NCI-H524 treated with DMSO at 0.1 percent for 48 hours (cell line): ENCODE measurements at places on chromosomes 7 and 10.

DNA sequence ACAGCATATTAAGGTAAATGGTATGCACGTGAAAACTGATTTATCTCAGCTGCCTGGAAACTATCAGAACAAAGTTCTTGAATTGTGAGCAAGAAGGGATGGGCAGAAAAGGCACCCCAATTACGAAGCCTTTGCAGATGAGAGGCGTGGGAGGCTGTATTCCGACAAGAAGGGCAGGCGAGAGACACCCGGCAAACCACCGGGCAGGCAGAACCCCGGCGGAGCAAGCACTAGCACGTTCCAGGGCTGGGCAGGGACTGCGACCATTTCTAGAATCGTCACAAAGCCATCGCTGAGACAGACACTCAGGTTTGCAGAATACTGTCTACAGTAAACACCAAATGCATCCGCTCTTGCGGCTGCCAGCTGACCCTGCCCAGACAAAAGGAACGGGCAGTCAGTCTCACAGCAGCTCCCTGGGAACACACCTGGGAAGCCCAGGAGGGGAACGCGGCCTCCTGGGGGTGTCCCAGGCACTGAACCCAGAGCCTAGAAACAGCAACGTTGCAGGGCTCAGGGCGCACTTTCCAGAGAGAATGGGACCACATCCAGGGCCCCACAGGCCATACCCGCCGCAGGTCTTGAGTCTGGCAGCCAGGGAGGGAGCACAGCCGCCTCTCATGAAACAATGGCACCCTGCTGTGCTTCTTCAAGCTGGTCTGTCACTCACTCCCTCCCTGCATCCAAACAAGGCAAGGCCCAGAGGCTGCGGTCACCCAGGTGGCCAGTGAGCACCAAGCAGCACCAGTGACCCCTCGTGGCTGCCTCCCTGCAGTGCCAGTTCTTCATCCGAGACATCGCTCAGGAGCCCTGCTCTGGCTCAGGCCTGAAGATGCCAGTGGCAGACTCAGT lies 261.9 kb downstream of the PTPRN2 start:
- peak; percentile 4 for DNase-seq

DNA sequence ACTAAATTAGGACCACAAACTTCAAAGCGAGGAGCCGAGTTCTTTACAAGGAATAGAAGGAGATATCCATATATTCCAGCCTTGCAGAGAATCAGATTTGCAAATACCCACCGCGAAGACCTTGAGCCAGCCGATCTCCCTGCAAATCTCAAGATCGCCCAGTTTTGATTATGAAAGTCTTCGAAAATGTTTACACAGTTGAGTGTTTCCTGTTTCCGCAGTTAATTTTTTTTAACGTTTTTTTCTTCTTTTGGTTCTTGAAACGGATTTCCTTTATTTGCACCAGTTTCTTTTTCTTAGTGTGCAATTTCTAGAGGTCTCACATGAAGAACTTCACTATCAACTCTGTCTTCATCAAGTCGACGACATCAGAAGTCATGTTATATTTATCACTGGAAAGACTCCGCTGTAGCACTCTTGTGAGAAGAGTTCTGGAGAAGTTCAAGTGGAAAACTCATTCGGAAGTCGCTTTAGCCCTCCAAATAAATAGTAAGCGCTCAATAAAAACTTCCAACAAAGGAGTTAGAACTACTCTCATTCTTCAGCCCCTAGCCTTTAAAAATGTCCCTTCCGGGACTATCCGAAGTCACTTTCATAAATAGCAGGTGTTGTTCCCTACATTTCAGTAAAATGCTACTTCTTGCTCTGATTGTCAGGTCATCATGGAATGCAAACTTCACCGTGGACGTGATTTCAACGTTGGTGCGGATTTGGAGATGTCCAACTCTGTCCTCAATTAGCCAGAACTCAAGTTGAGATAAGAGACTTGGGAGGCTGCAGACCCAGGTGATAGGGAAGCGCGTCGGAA lies 11.9 kb upstream of the SPAG6 start:
- no peak for DNase-seq

GRCh38 chr7:53351681-53352080 lies 316.2 kb downstream of the POM121L12 start:
- DNase-seq: no peak

DNA sequence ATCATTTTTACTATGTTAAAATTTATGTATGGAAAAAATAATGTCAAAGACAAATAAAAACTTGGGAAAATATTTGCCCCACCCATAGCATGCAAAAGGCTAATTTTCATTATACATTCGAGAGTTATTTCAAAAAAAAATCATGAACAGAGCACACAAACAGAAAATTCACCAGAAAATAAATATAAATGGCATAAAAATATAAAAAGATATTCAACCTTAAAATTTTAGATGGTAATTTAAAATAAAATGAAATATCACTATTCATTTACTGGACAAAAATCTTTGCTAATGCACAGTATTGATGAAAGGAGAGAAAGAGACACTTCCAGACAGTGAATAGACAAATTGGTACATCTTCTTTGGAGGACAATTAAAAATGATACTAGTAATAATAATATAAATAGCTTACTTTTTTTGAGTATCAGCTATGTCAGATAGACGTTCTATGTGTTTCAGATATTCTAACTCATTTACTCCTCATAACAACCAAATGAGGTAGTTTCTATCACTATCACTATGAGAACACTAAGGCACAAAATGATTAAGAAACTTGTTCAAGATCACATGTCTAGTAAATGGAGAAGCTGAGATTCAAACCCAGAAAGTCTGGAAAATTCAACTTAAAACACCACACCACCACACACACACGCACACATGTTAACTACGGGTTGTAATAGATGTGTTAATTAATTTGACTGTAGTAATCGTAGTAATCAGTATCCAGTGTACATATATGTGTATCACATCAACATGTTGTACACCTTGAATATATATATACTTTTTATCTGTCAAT lies 63.0 kb downstream of the CCDC71L start:
- DNase-seq: no peak

DNA sequence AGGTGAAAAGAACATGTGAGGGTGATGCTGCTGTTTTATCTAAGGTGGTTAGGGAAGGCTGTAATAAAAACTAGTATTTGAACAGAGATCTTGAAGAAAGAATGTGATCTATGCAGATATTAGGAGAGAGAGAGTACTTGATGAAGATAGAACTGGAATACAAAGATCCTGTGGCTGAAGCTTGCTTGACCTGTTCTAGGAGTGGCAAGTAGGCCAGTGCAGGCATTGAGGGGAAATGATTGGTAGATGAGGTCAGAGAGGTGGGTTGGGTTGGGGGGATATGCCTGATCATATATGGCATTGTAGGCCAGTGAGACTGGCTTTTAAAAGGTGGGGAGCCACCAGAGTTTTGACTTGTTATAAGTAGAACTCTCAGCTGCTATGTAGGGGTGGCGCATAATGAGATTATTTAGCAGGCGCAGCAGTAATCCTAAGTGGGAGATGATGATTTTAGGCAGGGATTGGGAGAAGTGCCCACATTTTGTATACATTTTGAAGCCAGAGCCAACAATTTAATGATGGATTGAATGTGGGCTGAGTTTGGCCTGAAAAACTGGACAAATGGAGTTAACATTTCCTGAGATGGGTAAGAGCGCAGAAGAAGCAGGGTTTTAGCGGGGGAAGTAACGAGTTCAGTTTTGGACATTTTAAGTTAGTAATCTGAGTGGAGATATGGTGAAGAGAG lies 8.2 kb downstream of the CCSER2 start:
- no peak for DNase-seq

DNA sequence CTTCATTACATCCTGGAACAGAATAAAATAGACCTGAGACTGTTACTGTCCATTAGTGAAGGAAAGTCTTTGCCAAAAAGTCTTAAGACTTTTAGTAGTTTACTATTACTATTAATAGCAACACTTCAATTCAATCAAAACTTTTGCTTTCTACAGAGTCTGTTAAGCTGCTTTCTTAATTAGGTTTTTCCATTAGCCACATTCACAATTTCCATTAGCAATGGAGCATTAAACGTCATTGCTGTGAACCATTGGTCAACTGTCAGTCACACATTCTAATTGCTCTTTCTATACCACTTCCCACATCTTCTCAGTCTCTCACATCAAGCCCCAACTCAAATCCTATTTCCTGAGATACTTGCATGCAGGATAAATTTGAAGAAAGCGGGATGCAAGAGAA lies 736.6 kb upstream of the SORCS1 start:
- DNase-seq: no peak

GRCh38 chr7:152355474-152356057 lies 80.2 kb downstream of the KMT2C start:
- DNase-seq: no peak

DNA sequence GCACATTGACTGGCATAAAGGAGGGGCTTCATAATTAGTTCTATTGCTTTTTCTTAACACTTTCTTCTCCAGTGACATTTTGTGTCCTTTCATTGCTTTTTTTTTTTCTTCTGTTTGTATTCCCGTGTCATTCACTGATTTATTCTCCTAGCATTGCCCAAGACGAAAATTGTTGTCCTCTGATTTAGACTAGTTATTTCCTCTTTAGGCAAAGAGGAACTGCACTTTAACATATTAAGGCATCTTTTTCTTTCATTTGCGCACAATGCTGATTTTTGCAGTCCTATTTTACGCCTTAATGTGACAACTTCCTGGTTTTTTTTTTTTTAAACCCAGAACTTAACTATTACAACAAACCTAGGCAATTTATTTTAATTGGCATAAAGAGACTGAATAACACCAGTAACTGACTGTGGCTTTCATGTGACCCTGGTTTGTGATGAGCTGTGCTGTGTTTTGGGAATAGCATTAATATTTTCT lies 39.7 kb downstream of the ARID5B start:
- DNase-seq: no peak

- no peak for DNase-seq
Observed at GRCh38 chr7:74480861-74481417, 27.2 kb downstream of the GTF2IRD1 start.

GRCh38 chr7:23232966-23233365 lies 13.6 kb upstream of the GPNMB start:
- DNase-seq: no peak

- no peak for DNase-seq
Observed at GRCh38 chr10:22323538-22324305, 2.8 kb downstream of the BMI1 start.

DNA sequence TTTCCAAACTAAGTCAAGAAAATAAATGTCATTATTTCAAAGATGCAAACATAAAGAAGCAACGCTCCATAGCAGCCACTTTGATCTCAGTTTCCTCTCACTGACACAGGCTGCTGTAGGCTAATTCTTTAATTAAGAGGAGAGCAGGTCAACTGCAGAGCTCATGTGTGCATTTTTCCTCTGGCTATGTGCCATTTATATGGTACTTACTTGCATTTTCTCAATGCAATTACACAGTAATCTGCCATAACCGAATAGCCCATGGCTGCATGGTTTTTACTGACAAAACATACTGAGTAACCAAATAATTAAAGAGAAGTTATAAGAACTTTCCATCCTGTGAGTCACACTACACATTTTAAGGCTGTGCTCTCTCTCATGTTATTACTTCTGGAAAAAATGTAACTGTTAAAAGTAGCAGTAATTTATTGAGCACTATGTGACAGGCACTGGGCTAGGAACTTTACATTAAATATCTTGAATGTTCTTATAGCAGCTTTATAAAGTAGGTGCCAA lies 122.0 kb downstream of the ELAPOR2 start:
- DNase-seq: no peak

- DNase-seq: no peak
Observed at GRCh38 chr10:377228-377627, 242.0 kb downstream of the ZMYND11 start.

DNA sequence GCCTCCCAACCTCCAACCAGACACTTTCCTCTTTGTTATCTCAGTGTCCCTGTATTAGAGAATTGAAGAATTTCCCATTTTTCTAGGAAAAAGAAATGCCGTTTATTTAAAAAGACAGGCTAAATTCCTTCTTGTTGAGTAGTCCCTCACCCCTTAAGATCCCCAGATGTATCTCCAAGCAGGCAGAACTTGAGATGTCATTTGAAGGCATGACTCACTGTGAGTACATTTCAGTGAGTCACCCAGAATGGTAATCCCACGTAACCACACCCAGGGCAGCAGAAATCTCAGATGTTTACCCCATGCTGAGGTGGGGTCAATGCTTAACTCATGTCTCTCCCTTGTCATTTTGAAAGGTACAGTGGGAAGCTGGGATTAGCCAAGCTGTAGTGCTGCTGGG lies 4.4 kb downstream of the ZNF655 start:
- no peak for DNase-seq

- DNase-seq: no peak
Observed at GRCh38 chr7:50339990-50340500, 35.5 kb downstream of the IKZF1 start.

GRCh38 chr7:151721694-151722093 lies 155.2 kb downstream of the PRKAG2 start:
- no peak for DNase-seq

DNA sequence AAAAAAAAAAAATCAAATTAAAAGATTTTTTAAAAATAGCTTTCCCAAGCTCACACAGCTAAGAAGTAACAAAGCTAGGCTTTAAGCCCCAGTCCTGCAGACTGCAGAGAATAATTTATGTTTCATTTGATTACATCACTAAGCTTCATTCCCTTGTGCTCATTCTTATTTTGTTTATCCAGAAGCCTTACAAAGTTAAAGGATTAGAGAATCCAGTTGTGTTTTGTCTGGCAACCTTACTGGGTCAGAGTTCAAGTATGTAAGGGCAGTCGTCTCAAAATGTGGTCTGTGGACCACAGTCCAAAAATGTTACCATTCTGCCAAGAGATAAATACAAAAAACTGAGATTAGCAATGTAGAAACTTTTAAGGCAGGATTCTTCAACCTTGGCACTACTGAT lies 32.1 kb upstream of the EZH2 start:
- no peak for DNase-seq

- no peak for DNase-seq
Observed at GRCh38 chr10:13037832-13038231, 36.3 kb upstream of the CCDC3 start.

DNA sequence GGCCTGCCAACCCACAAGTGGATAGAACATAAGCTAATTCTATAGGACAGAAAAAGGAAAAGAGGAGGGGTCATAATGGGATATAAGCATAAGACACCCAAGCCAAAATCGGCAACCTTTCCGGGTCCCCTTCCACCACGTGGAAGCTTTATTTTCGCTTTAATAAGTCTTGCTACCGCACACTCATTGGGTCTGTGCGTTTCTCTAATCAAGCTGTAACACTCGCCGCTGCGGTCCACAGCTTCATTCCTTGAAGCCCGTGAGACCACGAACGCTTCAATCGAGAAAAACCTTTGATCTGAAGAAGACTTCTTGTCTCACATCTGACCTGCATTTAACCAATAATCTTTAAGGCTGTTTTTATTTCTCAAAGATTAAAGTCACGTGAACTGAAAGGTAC lies 35.8 kb upstream of the HECW1 start:
- no peak for DNase-seq

DNA sequence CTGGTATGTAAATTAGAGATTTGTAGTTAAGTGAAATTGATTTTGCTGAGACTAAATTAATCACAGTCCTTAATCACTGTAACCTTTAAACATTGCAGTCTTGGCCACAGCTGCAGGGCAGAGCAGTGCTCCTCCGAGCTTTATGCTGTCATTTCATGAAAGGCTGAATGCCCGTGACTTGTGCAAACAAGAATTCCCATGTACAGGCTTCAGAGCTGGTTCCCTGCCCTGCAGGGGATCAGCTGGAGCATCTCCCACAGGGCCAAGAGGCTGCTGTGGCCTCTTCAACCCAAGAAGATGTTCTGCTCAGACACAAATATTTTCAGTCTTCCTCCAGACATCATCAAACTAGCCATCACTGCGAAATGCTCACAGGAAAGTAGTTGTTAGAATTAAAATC lies 419.1 kb downstream of the AUTS2 start:
- no peak for DNase-seq

GRCh38 chr10:17835688-17836087 lies 26.5 kb downstream of the MRC1 start:
- no peak for DNase-seq
